Foreskin keratinocyte (primary cell): ENCODE measurements at places on chromosomes 5 and 9. TPM values are rescaled to one million over a fixed set of nuclear protein-coding genes. Genes with fewer than 3 reads are reported as not detected.

The NDUFS4 gene
- 114 and 120 TPM in 2 replicates for total RNA-seq

The COL23A1 gene
- total RNA-seq, result 0.04 TPM in 1 of 2 replicates, not detected in the other

The ORM1 gene
- not detected in 2 replicates for total RNA-seq

The LHX6 gene
- 0.11 and 0.44 TPM in 2 replicates for total RNA-seq

The SLC36A2 gene
- total RNA-seq, result not detected in 2 replicates

The IL9 gene
- total RNA-seq, result not detected in 2 replicates

The FOXD4 gene
- total RNA-seq, result 0.10 and 0.14 TPM in 2 replicates

The ORM2 gene
- not detected in 2 replicates for total RNA-seq

The SELENOP gene
- 10.2 and 11.3 TPM in 2 replicates for total RNA-seq

The MAMDC4 gene
- 3.5 and 3.7 TPM in 2 replicates for total RNA-seq
